CD4-positive, CD25-positive, alpha-beta regulatory T cell (primary cell): ENCODE measurements at places on chromosomes 3 and 15. TPM values are rescaled to one million over a fixed set of nuclear protein-coding genes. Genes with fewer than 3 reads are reported as not detected.
A peak's percentile ranks its signal among the peaks of the same experiment; 100 is the strongest.

- no peaks in the 10 kb centered on the region for H3K27me3 ChIP-seq
- no peaks in the 10 kb centered on the region for H3K36me3 ChIP-seq
- H3K27ac ChIP-seq: no peak overlapping the region
Measured at GRCh38 chr3:30309961-30310954, 296.1 kb upstream of the TGFBR2 start.

GRCh38 chr3:167489571-167489970, 15.7 kb upstream of the SERPINI2 start:
- no peak overlapping the region for H3K4me3 ChIP-seq
- H3K27me3 ChIP-seq: no peaks in the 10 kb centered on the region
- no peak overlapping the region for H3K27ac ChIP-seq
- no peak for DNase-seq

DNA sequence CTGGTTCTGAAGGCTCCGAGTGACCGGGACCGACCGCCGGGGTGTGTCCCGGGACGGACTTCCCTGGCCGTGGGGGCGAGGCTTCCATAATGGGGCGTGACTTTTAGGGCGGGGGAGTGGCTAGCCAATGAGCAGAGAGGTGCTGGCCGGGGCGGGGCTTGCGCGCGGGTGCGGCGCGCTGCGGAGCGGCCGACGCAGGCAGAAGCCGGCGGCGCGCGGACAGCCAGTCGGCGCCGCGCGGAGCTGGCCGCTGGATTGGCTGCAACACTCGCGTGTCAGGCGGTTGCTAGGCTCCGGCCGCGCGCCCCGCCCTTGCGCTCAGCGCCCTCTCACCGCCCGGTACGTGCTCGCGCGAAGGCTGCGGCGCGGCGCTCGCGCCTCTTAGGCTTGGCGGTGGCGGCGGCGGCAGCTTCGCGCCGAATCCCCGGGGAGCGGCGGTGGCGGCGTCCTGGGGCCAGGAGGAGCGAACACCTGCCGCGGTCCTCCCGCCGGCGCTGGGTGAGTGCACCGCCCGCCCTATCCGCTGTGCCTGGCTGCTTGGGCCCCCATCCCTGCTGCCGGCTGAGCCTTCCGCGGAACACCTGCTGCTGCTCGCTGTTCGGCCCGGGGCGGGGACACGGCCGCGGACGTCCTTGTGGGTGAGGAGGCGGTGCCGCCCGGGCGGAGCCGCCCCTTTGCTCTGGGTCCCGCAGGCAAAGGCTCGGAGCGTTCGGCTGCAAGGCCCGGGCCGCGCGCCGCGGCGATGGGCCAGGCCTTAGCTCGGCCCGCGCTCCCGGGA, at the start of gene DAG1:
Gene DAG1 (plus strand): TSS at position 332 of the 778 bp plus-strand sequence. CDS start 40,268 bp downstream, outside the sequence.
- H3K27ac ChIP-seq: peak within 1 kb of the TSS; percentile 89
- no peaks in the 10 kb centered on the region for H3K27me3 ChIP-seq
- peaks cover 22% of the 10 kb centered on the region for H3K4me1 ChIP-seq
- no peaks in the 10 kb centered on the region for H3K36me3 ChIP-seq

Gene TM4SF18
- total RNA-seq: not detected

DNA sequence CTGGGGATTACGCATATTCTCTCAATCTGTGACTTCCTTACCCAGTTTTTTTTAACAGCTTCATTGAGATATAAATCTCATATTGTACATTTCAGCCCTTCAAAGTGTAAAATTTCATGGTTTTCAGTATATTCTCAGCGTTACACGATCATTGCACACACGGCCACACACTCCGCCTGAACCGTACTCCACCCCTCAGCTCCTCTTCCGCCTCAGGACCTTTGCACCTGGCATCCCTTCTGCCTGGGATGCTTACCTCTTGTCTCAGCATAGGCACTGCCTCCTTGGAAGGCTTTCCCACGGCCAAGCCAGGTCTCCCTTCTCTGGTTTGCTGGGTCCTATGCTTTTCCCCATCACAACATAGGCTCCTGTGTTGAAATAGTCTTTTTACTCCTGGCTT, 57.4 kb upstream of the NR2C2 start:
- H3K27me3 ChIP-seq: peaks cover 7% of the 10 kb centered on the region
- H3K4me3 ChIP-seq: no peak overlapping the region
- no peaks in the 10 kb centered on the region for H3K36me3 ChIP-seq
- H3K27ac ChIP-seq: no peak overlapping the region
- H3K4me1 ChIP-seq: no peaks in the 10 kb centered on the region

Gene SH2D7
- not detected for total RNA-seq

- H3K4me1 ChIP-seq: no peaks in the 10 kb centered on the region
- H3K27ac ChIP-seq: no peak overlapping the region
- H3K4me3 ChIP-seq: no peak overlapping the region
- H3K36me3 ChIP-seq: no peaks in the 10 kb centered on the region
Measured at GRCh38 chr3:187251599-187251998, 39.9 kb downstream of the MASP1 start.

Gene RLBP1
- total RNA-seq: not detected

Gene CHRFAM7A
- 0.59 TPM for total RNA-seq

GRCh38 chr3:65101450-65101849, 413.6 kb upstream of the ADAMTS9 start:
- H3K4me1 ChIP-seq: no peaks in the 10 kb centered on the region
- no peak overlapping the region for H3K27ac ChIP-seq
- no peak for DNase-seq
- no peaks in the 10 kb centered on the region for H3K36me3 ChIP-seq
- H3K4me3 ChIP-seq: no peak overlapping the region

DNA sequence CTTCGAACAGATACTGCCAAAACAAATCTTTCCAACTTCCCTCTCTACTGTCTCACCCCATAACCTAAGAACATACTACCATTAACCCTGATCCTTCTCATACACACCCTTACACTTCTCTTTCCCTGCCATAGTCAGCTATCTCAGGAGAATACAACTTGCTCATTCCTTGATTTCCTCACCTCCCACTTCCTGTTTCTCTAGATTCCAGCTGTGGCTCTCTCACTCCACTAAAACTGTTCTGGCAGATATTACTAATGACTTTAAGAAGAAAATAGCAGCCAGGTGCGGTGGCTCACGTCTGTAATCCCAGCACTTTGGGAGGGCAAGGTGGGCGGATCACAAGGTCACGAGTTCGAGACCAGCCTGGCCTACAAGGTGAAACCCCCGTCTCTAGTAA, 4.6 kb downstream of the LSG1 start:
- H3K4me3 ChIP-seq: no peak overlapping the region
- DNase-seq: no peak
- no peak overlapping the region for H3K27ac ChIP-seq

- no peak overlapping the region for H3K27ac ChIP-seq
- H3K36me3 ChIP-seq: peaks cover 9% of the 10 kb centered on the region
- no peaks in the 10 kb centered on the region for H3K4me1 ChIP-seq
- no peak overlapping the region for H3K4me3 ChIP-seq
Measured at GRCh38 chr15:67571648-67572415, 29.3 kb downstream of the MAP2K5 start.
